ENCODE measurements at places on chromosomes 11 and 22. TPM values are rescaled to one million over a fixed set of nuclear protein-coding genes. Genes with fewer than 3 reads are reported as not detected.

Gene MRGPRX2
- total RNA-seq: not detected

Gene NAALADL1
- 11.7 TPM for total RNA-seq

Gene RBMXL2
- total RNA-seq: not detected

Gene ANO1
- not detected for total RNA-seq

Gene MGAT3
- 0.18 TPM for total RNA-seq

Gene CRYBB3
- total RNA-seq: not detected

Gene NELL1
- total RNA-seq: not detected

All from activated CD4-positive, alpha-beta T cell treated with anti-CD3 and anti-CD28 coated beads for 36 hours (primary cell).